Suprapubic skin (tissue), 4 donors: ENCODE measurements at places on chromosomes 16 and 17.

GRCh38 chr17:2303204-2304188 is at the start of the genes SMG6 and SRR:
Gene SMG6 (minus strand): TSS chr17:2303785. CDS start chr17:2303720, 65 bp downstream.
Gene SRR (plus strand): TSS chr17:2303950. CDS start chr17:2315561, 11,611 bp downstream.
- peak; percentile 93 for DNase-seq

- DNase-seq = no peak
These were observed 13.1 kb downstream of the RAPGEFL1 start for GRCh38 chr17:40190197-40191021.

- no peak for DNase-seq
These were observed 18.1 kb downstream of the TOM1L2 start for GRCh38 chr17:17954079-17954478.

DNA sequence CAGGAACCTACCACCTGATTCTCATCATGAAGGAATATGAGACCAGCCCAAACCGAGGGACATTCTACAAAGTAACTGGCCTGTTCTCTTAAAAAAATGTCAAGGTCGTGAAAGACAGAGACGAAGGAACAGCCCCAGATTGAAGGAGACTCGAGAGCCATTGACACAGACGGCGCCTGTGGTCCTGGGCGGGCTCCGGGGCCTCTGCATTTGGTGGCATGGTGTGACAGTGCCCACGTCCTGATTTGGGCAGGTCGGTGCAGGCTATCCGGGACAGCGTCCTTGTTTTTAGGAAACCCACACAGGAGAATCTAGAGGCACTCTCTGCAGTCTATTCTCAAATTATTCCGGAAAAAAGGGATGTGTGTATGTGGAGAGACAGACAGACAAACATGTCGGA is 64.1 kb downstream of the ADCY9 start:
- DNase-seq = no peak

DNA sequence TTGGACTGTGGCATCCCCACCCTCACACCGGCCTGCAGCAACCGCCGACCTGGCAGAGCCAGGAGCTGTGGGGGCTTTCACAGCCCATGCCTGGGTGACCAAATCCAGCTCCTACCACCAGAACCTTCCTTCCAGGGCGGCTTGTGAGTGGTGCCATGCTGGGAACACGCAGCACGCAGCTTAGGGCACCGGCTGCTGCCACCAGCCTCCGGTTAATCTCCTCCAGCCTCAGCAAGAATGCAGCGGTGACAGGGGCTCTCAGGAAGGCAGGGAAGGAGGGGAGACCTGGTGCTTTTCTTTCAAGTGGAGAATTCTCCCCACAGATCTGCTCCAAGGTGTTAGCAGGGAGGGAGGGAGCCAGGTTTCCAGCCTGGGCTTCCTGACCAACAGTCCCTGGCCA is 32.3 kb upstream of the ANKRD40CL start:
- no peak for DNase-seq

- DNase-seq = no peak
These were observed 9.2 kb downstream of the RND2 start for GRCh38 chr17:43033948-43034881.

DNA sequence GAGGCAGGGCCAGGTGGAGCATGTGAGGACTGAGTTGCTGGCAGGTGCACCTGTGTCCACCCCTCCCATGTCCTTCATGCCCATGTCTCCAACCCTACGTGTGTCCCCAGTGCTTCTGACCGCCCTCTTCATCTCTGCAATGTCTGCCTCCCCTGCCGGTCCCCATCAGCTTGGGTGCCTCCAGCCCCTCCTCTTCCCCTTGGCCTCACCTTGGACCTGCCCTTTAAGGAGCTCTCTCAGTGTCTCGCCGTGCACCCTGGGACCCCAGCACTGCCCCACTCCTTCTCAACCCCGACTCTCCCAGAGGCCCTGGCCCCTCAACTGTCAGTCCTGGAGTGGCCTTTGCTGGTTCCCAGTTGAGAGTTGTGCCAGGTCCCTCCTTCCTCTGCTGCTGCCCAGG is 15.0 kb downstream of the RIPOR1 start:
- DNase-seq = no peak
